ENCODE measurements at places on chromosomes 5 and 9.

DNA sequence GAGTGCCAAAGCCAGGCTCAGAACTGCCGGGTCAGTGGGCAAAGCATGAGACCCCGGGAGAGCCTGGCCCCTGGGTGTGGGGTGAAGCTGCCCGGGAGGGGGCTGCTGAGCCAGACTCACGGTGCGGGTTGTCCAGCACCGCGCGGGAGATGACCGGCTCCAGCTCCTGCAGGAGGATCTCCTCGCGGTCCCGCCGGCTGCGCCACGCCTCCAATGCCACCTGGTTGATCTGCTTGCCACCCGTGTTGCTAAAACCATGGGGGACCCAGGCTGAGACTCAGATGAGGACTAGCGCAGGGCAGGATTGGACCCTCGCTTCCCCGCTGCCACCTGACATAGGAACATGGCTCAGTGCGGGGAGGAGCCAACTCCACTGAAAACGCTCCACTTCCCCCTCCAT is 2.6 kb downstream of the TOR2A start:
- no peak for DNase-seq

- DNase-seq: no peak
These were observed 745.3 kb downstream of the DTWD2 start for GRCh38 chr5:118243068-118243467.

DNA sequence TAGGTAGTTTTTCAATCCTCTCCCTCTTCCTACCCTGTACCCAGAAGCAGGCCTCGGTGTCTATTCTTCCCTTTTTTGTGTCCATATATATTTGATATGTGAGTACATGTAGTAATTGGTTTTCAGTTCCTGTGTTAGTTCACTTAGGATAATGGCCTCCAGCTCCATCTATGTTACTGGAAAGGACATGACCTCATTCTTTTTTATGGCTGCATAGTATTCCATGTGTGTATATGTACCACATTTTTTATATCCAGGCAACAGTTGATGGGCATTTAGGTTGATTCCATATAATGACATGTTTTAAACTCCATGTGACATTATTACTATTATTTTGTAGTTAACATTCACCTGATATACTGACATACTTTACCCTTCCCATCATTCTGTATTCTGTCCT is 49.1 kb downstream of the CAVIN4 start:
- DNase-seq: no peak

DNA sequence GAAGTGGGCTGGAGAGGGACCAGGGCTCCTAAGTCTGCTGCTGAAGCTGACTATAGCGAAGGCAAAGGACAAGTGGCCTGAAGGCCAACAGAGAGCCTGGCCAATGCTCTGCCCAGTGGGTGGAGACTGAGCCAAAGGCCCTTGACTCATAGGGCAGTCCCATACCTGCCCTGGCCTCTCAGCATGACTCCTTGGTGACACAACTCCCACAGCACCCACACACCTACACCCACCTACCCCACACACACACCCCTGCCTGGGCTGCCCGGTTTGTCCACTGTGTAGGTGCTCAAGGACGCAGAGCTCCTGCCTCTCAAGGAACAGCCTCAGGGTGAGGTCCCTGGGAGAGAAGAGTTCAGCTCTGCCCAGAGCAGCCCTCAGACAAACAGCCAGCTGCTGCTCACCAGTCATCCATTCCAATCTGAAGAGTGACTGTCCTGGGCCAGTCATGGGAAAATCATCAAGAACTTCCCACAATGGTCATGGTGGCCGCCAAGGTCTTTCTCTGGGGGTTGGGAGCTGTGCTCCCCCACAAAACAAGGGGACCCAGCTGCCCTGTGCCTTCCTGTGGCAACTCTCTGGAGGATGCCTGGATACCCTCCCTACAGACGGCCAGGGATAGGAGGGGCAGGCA is 5.0 kb downstream of the TNIP1 start:
- no peak for DNase-seq

DNA sequence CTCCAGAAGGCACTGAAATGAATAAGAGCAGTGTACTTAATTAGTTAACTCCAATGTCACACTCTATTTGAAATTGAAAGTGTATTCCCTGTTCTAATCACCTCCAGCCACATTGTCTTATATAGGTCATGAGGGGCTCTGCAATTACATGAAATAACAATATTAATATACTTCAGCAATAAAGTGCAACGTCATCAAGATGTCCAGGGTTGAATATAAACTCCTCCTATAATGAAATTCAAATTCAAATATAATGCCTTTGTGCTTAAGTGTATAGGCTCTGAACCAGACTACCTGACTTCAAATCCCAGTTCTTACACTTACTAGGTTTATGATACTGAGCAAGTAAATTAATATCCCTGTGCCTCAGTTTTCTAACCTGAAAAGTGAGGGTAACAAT is 195.6 kb upstream of the SMC2 start:
- no peak for DNase-seq

GRCh38 chr9:6551136-6551535 is 94.4 kb downstream of the GLDC start:
- DNase-seq: no peak

- no peak for DNase-seq
These were observed 21.8 kb downstream of the STOM start for GRCh38 chr9:121348221-121348620.

GRCh38 chr5:124060011-124060410 is 548.0 kb downstream of the CSNK1G3 start:
- DNase-seq: no peak

DNA sequence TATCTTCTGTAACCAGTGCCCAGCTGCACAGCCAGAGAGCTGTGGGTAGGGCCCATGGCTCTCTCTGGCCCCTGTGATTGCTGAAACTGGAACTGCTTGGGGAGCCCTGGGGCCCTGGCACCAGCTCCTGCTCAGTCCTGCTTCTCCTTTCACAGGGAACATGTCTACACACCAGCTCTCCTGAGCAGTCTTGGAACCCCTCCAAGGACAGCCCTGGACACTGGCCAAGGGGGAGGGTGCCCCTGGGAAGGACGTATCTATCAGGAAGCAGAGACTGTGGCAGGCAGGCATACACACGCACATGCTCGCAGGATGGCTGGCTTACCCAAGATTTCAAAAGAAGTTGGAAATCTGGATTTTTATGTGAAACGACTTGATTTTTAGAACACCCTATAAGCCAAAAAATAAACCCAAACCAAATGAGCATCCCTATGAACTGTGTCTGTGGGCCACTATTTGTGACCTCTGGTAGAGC is 8.8 kb upstream of the TRAF1 start:
- peak; percentile 56 for DNase-seq

GRCh38 chr9:33431420-33431819 is 16.0 kb downstream of the AQP3 start:
- DNase-seq: no peak

DNA sequence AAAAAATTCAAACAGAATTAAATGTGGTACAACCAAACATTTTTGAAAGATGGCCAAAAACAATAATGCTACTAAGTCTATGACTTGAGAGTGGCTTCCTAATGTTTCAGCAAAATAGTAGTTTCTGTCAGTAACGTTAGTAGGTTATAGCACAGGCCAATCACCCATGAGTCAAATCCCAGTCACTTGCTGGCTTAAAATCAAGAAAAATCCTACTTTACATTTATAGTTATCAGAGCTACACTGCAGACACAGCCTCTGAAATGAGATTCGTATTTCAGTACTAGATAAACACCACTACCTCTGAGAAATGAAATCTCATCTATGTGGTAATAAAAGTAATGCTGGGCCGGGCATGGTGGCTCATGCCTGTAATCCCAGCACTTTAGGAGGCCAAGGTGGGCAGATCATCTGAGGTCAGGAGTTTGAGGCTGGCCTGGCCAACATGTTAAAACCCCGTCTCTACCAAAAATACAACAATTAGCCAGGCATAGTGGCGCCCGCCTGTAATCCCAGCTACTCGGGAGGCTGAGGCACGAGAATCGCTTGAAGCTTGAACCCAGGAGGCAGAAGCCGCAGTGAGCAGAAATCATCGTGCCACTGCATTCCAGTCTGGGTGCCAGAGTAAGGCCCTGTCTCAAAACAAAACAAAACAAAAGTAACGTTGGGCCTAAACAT is 6.1 kb downstream of the ZDHHC21 start:
- peak; percentile 17 for DNase-seq

DNA sequence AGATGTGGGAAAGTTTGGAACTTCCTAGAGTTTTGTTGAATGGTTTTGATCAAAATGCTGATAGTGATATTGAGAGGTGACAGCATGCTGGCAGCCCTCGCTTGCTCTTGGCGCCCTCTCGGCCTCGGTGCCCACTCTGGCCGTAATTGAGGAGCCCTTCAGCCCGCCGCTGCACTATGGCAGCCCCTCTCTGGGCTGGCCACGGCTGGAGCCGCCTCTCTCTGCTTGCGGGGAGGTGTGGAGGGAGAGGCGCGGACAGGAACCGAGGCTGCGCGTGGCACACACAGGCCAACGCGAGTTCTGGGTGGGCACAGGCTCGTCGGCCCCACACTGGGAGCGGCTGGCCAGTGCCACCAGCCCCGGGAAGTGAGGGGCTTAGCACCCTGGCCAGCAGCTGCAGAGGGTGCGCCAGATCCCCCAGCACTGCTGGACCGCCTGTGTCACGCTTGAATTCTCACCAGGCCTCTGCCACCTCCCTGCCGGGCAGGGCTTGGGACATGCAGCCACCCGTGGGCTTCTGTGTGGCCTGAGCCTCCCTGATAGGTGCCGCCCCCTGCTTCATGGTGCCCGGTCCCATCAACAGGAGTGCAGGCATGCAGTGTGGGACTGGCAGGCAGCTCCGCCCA is 488.5 kb downstream of the CYLC2 start:
- DNase-seq: no peak

DNA sequence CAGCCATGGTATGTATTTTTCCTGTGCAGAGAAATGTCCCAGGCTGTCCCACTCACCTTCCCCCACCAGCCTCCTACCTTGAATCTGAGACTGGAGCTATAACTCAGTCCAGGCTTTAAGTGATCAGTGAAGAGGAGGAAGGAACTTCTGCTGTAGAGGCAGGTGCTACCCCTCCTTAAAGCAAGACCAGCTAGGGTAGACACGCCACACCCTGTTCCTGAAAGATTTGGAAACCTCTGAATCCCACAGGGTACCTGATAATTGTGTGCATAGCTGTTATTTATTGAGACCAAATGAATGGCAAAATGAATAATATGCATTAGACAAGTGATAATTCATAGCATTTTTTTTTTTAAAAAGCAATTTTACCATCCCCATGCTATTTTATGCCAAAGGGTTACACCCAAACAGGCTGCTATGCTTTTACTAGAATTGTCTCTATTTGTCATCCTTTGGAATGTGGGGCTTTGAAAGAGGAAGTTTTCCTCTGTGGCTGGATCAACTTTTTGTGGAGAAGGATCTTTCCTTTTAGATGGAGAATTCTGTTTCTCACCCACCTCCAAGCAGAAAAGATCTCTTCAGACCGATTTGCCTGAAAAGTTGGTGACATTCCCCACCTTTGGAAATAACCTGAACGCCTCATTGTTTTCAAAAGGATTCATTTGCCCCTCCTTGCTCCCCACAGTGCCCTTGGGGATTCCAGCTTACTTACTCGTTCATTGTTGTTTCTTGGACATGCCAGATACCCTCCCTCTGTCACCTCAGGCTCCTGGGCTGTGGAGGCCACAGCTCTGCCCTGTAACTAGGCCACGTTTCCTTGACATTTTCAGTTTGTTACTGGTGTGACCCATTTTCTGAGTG is 248.7 kb downstream of the NR3C1 start:
- DNase-seq: no peak

- no peak for DNase-seq
These were observed 20.7 kb downstream of the KIF2A start for GRCh38 chr5:62326702-62327101.

DNA sequence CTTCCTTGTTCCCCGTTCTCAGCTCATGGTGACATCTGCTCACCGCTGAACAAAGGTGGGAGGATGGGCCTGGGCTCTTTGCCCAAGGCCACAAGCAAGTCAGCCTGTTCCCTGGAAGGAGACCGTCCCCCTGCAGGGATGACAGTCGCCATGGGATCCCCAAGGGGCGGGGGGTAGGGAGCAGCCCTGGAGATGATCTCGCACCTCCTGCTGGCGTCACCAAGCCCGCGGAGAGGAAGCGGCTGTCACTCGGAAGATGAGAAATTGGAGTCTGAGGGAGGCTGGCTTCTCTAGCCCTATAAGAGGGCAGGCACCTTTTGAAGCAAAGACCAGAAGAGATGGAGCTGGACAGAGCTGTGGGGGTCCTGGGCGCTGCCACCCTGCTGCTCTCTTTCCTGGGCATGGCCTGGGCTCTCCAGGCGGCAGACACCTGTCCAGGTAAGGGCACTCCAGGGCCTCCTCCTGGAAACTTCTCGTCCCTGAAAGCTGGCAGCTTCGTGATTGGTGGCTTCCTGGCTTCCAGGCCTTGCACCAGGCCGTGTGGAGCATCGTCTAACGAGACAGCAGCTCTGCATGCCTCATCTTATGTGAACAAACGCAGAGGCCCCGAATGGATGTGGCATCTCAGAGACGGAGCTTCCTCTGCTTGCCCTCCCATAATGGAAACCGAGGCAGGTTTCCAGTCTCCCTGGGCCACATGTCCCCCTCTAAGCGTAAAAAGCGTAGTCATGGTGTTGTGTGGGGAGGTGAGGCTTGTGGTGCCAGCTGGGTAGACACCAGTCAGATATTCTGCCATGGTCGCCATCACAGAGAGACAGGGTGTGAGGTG is at the start of gene FCN2:
Gene FCN2 (plus strand): TSS at position 327 of the 829 bp plus-strand sequence. CDS start 12 bp downstream, at position 339.
- DNase-seq: no peak

- DNase-seq: no peak
These were observed at the start of gene PCDHGA9 for GRCh38 chr5:141402553-141403243. Gene PCDHGA9, plus strand, starts transcription at chr5:141402778. Its CDS starts 175 bp downstream, at chr5:141402953.

DNA sequence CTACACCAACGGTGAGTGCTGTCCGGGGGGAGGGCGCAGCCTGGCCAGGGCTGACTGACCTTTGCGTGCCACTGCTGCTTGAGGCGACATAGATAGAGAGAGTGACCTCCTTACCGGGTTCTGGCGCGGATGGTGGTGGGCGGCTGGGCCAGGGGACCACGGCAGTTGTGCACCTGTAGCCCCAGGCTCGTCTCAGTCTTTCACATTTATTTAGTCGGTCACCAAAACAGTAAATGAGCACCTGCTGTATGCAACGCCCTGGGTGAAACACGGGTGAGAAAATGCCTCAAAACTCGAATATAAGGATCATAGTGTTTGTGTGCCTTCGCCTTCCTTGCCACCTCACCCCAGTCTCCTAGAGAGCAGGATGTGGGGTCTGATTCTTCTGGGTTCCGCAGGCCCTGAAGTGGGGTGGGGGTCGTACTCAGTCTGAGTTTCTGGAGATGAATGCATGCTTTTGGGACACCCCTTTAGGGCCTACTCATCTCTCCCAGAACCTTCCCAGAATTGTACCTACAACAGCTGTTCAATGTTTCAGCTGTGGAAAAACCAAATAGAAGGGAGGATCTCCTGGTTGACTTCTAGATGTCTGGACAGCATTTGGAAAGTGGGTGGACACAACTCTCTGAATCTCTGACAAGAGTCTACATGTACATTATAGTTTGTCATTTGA is 714 bp downstream of the SEC24A start:
- DNase-seq: no peak

GRCh38 chr9:34381323-34381722 is 4.6 kb upstream of the MYORG start:
- DNase-seq: no peak

DNA sequence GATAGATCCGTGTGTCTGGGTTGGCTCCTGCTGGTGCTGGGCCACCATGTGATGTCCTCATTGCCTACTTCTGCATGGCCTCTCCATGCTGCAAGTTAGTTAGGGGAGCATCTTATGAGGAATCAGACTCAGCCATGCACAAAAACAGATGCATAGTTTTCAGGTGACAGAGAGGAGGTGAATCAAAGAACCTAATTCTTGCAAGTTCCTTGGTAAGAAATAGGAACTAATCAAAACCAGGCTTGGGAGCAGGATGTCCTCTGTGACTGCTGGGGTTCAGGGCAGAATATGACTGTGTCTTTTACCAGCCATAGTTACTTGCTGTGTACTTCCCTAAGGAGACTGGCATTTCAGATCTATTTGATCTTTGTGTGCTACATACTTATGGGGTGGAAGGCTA is 61.6 kb downstream of the C9orf152 start:
- no peak for DNase-seq

- DNase-seq: no peak
These were observed 8.0 kb upstream of the TLR4 start for GRCh38 chr9:117696154-117696553.

Measured in BJ (cell line).